ENCODE measurements at places on chromosomes 3 and 15. TPM values are rescaled to one million over a fixed set of nuclear protein-coding genes. Genes with fewer than 3 reads are reported as not detected.

The LYZL4 gene
- polyA plus RNA-seq, result not detected

The LCTL gene
- polyA plus RNA-seq, result 0.23 TPM

The CYP1A1 gene
- not detected for polyA plus RNA-seq

The NSMCE3 gene
- 5.5 TPM for polyA plus RNA-seq
